ENCODE measurements at places on chromosomes 7 and 10.

GRCh38 chr10:1406967-1407945 is 330.1 kb downstream of the ADARB2 start:
- DNase-seq, result no peak

- no peak for DNase-seq
These were observed 1.3 kb upstream of the BMI1 start for GRCh38 chr10:22319547-22319979.

DNA sequence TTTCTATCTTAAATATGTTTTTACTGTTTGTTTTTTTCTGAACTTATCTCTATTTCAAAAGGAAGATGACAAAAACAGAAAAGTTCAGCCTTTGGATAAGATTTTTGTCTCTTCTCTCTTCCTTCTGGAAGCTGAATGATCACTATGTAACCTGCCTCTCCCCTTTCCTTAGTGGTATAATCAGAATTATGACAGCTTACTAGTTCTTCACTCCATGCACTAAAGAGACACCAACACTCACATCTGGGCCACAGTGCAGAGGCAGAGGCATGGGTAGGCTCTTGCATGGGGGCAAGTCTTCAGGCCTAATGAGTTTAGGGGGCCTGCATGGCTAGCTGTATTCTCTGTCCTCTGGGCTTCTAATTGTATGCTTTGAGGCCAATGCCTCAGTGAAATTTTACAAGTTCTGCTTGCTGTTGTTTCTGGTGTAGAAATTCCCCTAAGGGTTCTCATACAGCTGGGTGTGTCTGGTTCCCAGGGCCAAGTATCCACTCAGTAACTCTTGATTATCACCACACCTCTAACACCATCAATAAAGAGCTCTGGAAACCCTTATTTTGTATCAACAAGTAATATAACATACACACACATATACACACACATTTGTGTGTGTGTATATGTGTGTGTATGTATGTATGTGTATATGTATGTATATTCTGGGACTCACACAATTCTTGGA is 96.8 kb upstream of the POM121L12 start:
- DNase-seq, result no peak

DNA sequence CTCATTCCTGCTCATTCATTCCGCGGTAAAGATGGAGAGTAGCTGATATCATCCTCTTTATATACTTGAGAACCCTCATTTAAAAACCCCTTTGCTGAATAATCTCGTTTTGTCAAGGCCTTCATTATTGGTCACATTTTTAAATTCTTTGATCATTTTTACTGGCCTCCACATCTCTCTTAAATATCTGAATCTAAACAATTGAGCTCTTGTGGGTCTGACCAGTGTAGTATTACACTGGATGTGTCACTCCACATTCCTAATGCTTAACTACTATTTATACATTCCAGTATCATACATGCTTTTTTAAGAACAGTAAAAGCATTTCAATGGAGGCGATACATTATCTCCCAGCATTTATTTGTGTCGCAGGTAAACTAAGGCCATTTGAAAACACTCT is 12.6 kb upstream of the PRPS1L1 start:
- DNase-seq, result no peak

DNA sequence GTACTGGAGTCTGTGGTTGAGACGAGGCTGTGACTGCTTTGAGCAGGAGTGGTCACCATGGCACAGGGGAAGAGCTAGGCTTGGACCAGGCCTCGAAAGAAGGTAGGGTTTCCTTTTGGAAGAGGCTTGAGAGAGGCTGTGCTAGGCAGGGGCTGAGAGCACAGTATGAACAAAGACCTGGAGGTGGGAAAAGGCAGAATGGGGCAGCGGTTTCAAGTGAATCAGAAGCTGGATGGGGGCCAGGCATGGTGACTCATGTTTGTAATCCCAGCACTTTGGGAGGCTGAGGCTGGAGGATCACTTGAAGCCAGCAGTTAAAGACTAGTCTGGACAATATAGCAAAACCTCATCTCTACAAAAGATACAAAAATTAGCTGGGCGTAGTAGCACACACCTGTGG is 65.9 kb downstream of the CLIP2 start:
- no peak for DNase-seq

DNA sequence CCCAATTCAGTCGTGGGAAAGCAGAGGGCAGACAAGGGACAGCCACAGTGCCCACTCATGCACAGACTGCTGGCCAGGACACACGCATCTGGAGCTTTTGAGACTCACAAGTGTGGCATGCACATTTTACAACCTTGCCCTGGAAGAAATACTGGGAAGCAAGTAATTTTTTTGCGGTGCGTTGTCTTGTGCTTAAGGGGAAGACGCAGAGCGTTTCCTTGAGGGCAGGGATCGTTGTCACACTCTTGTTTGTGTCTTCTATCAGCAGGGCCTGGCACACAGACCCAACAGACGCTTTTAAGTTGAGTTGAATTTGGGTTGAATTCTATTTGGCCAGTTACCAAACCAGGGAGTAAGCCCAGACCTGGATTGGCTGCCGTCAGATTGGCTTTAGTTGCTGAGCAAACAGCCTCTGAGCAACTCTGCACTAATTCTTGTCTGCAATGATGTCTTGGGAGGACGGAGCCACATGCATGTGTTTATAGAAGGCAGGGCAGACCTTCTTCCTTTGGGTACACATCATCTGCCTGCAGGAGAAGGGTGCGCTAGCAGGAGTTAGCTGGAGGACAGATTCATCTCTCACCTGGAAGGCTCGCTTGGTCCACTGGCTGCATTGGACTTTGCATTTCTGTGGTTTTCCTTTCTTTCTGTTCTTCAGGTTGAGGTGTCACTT is 38.4 kb downstream of the IL2RA start:
- no peak for DNase-seq

- no peak for DNase-seq
These were observed 1.1 kb upstream of the TFAM start for GRCh38 chr10:58384095-58384494.

DNA sequence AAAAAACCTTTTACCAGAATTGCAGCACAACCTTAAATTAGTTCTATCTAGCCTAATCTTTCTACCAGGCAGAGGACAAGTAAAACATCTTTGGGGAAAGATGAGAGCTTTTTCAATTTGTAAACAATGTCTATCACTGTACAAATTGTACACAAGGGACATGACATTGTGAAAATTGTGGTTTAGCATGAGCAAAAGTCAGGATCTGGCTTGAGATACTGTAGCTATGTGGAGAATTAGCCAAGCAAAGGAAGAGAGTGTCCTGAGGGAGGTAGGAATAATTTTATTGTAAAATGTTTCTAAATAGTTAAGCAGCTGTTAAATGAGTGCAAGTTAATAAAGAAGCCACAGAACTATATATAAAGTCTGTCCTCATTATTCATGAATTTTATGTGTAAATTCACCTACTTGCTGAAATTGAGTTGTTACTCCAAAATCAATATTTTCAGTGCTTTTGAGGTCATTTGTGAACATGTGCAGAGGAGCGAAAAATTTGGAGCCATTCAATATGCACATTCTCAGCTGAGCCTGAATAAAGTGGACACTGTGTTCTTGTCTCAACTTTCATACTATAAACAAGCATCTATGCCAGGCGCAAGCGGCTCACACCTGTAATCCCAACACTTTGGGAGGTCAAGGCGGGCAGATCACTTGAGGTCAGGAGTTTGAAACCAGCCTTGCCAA is 42.8 kb upstream of the POM121L12 start:
- no peak for DNase-seq

DNA sequence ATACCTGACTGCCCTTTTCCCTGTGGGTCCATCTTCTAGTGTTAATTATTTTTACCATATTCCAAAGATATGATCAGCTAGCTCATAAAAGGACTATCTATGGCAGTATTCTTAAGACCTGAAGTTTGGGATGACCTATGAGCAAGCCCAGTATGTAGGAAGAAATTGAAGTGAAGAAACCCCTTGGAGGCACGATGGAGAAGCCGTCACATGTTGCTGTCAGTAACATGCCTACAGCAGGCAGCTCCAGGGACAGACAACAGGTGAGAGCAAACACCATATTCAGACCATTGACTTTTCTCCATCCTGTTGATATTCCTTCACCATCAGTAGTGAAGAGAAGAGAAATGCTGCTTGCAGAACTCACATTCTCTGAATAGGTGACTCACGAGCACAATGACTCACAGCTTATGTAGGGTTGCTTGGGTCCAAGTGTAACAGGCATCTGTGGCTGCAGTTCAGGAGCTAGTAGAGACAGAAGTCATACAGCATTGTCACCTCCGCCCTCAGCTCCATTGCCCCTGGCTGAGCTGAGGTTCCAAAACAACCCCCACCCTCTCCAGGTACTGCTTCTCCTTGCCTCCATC is 8.4 kb upstream of the LYZL2 start:
- DNase-seq, result no peak

- DNase-seq, result no peak
These were observed 389.2 kb downstream of the MAGI2 start for GRCh38 chr7:79064187-79064823.

DNA sequence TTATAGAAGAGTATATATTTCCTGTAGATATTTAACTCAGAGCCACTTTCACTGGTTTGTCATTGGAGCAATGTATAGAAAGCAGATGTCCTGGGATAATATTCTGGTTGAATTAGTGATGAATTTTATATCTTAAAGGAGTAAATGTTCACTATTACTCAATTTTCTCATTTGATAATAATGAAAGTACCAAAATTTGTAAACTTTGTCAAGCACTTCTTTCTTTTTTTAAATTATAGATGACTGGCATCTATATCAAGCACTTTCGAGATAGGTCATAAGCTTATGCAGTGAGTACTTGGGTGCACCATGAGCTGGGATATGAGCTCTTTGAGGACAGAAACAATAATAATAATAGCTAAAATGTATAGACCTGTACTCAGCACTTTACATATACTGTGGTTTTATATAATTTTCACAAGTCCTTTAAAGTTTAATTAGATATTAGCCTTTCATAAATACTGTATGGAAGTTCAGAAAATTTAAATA is 11.3 kb downstream of the RSBN1L start:
- DNase-seq, result no peak

GRCh38 chr10:110305767-110306451 is 1.2 kb upstream of the SMNDC1 start:
- peak; percentile 43 for DNase-seq

GRCh38 chr7:86592185-86592584 is 51.5 kb upstream of the GRM3 start:
- DNase-seq, result no peak

- no peak for DNase-seq
These were observed 542.3 kb downstream of the NXPH1 start for GRCh38 chr7:8975681-8976080.

DNA sequence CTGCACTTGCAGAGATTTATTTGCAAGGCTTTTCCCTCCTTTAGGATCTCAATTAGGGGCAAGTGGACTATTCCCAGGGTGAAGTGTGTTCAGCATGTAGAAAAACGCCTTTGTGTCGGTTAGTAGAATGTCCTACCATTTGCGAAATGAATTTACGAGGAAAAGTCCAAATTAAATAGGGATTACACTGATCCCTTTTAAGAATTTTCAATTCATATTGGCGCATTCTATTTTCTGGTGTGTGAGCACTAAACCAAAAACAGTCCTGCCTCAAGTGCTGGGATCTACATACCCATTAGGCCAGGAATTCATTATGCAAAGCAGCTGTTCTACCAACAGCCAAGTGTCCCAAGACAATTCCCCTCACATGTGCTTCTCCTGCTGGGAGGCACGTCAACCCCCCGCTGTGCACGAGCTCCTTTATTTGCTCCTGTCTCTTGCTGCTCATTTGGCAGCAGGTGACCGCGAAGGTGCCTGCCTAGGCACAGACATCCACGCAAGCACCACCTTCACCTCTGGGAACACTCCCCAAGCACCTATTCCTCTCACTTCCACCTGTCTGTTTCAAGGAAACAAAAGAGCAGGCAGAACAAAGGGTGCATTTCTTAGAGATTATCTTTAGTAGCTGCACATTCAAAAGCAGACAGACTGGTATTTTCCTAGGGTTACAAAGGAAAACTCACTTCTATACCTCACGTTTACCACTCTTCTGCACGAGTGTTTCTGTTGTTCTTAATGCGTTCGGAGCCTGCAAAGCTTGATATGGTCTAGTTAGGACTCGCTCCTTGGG is 134.6 kb upstream of the FGFR2 start:
- no peak for DNase-seq

Data from stimulated activated CD4-positive, alpha-beta T cell treated with anti-CD3 and anti-CD28 coated beads, Interleukin-15, amount 100 ng/mL, for 48 hours (primary cell).